ENCODE measurements at places on chromosomes 3 and 15. TPM values are rescaled to one million over a fixed set of nuclear protein-coding genes. Genes with fewer than 3 reads are reported as not detected.

Gene DHX30
- total RNA-seq, result 46.9 TPM

Gene FILIP1L
- total RNA-seq, result 0.03 TPM

Gene CX3CR1
- total RNA-seq, result not detected

Gene TXNRD3
- 6.5 TPM for total RNA-seq

Gene GABRA5
- 131 TPM for total RNA-seq

Gene AQR
- total RNA-seq, result 32.6 TPM

Gene FBXL2
- total RNA-seq, result 8.0 TPM

Gene SATB1
- total RNA-seq, result 0.08 TPM

Gene PPM1M
- 4.7 TPM for total RNA-seq

Gene SMCO1
- total RNA-seq, result 0.03 TPM

Gene RYK
- 37.5 TPM for total RNA-seq

Gene APOD
- total RNA-seq, result 0.50 TPM

Gene CEP152
- total RNA-seq, result 4.2 TPM

Gene CTXN2
- 0.05 TPM for total RNA-seq

Gene FAM81A
- 12.7 TPM for total RNA-seq

Gene A4GNT
- total RNA-seq, result not detected

Gene PLSCR5
- not detected for total RNA-seq

Gene LTK
- 0.06 TPM for total RNA-seq

Gene SSUH2
- total RNA-seq, result 1.2 TPM

Gene FETUB
- 0.25 TPM for total RNA-seq

Gene CD200
- total RNA-seq, result not detected

Gene ADGRG7
- not detected for total RNA-seq

Gene PDCD7
- 26.2 TPM for total RNA-seq

Gene CMTM8
- total RNA-seq, result 10.5 TPM

Gene ACP3
- total RNA-seq, result not detected

Gene CLDN16
- total RNA-seq, result not detected

Gene LTF
- total RNA-seq, result not detected

Gene RLBP1
- not detected for total RNA-seq

Gene IMPG2
- total RNA-seq, result not detected

Gene CLCN2
- 5.8 TPM for total RNA-seq

Gene MFN1
- 19.8 TPM for total RNA-seq

Gene ALCAM
- total RNA-seq, result 50.4 TPM

Gene CP
- total RNA-seq, result 4.9 TPM

Gene TMEM108
- total RNA-seq, result not detected

Gene ACTRT3
- total RNA-seq, result 2.5 TPM

Gene CRYGS
- total RNA-seq, result 0.85 TPM

Gene TRANK1
- total RNA-seq, result 2.6 TPM

Gene CCNB2
- 97.1 TPM for total RNA-seq

Gene CYP11A1
- total RNA-seq, result not detected

Gene SLC9C1
- total RNA-seq, result not detected

Data from A549 treated with CORT108297 at 1 μM for 4 hours (cell line).